ENCODE measurements at places on chromosomes 16 and 17.

DNA sequence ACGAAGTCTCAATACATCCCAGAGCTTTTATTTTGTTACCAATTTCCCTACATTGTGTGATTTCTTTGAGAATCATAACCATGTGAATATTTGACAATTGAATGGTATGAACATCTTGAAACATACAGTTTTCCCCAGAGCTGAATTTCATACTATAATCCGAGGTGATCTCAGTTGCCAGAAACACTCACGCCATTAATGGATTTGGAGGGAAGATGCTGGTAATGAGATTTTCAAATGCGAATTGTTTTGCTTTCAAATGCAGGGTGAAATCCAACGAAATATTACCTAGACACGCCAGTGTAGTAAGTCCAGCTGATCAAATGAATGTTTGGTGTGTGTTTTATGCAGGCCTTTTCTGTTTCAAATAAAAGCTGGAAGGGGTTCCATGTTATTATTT, 277.8 kb upstream of the CDH5 start:
- no peak for DNase-seq

DNA sequence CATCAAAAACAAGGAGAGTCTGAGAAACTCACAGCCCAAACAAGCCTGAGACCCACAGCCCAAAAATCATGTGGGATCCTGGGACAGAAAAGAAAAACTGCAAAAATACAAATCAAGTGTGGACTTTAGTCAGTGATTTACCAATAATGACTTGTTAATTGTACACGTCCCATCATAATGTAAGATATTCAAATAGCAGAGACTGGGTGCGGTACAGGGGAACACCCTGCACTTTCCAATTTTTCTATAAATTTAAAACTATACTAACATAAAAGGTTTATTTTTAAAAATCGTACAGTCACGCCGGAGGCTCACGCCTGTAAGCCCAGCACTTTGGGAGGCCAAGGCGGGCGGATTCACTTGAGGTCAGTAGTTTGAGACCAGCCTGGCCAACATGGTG, 8.8 kb downstream of the CEP131 start:
- DNase-seq, result no peak

GRCh38 chr16:4604401-4604800, 10.3 kb downstream of the UBALD1 start:
- no peak for DNase-seq

GRCh38 chr16:83797013-83797412, 10.8 kb upstream of the HSBP1 start:
- peak; percentile 29 for DNase-seq

DNA sequence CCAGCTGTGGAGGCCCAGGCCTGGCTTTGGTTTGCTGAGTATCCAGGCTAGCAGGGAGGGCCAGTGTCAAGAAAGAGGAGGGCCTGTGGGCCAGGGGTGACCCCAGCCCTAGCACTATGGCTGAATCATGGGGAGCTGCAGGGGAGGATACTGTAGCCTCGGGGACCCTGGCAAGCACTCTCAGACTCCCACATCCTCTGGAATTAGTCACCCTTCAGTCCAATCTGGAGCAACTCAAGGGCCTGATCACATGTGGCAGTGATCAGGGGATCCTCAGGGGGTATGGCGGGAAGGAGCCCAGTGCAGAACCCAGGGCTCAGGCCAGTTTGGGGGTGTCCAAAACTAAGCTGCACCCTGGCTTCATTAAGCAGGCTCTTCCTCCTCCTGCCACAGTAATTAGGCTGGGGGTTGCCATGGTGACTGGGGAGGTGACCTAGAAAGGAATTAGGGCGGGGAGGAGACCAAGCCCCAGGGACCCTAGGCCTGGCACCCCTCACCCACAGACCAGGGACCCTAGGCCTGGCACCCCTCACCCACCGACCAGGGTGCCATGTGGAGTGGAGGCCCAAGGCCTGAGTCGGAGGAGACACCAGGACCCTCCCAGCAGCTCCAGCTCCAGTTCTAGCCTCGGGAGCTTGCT, 5.8 kb downstream of the NLGN2 start:
- no peak for DNase-seq

- DNase-seq, result no peak
Observed at GRCh38 chr17:82247856-82248671, 19.2 kb downstream of the SLC16A3 start.
